Endothelial cell (in vitro differentiated cells): ENCODE measurements at places on chromosomes 13 and 19. TPM values are rescaled to one million over a fixed set of nuclear protein-coding genes. Genes with fewer than 3 reads are reported as not detected.

IZUMO2 gene
- not detected for total RNA-seq

KLK1 gene
- 2.7 TPM for total RNA-seq

DNA sequence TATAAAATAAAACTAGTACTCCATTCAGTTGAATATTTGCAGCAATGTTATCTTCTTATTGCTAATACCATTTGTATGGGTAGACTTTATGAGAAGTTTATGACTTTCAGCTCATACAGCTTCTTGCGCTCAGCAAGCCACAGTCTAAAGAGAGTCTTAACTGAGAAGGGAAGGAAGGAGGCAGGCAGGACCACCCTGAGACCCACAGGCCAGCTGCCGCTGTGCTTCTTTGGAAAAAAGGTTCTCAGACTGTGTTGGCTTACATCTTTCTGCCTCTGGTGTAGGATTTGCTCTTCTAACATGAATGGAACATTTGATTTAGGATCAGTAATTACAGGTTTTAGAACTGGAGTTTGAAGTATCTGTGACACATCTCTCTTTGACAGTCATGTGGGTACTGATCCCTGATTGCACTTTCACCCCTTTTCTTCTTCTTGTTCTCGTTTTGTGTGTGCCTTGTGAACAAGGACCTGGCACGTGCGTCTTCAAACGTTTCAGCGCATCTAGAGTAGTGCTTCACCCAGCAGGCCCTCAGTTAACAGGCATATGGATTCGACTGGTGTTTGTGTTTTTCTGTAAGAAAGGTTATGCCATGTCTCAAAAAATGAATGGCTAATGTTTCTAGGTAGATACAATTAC is 7.1 kb upstream of the GPR18 start:
- no peak for DNase-seq

GRCh38 chr13:30413842-30414241 is 8.5 kb upstream of the UBE2L5 start:
- no peak for DNase-seq

GRCh38 chr13:114077933-114078325 is 54.5 kb downstream of the RASA3 start:
- peak; percentile 31 for DNase-seq

- no peak for DNase-seq
These were observed 348.1 kb upstream of the MIR17HG start for GRCh38 chr13:90999401-90999800.

GRCh38 chr19:53193535-53194222 is 521 bp upstream of the ZNF665 start:
- DNase-seq: no peak

- peak; percentile 10 for DNase-seq
These were observed 16.3 kb upstream of the TCF3 start for GRCh38 chr19:1668486-1669270.

DNA sequence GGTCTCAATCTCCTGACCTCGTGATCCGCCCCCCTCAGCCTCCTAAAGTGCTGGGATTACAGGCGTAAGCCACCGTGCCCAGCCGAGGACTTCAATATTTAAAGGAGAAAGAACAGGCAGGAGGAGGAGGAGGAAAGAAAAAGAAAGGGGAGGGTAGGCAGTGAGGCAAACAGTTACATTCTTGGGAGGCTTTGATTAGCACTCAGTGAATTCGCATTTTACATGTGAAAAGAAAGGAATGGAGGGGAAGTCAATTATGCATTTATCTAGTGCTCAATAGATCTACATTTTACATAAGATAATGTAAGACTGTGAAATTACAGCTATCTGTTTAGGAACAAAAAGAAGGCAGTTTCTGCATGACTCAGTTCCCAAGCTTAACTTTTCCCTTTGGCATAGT is 30.9 kb upstream of the CXCL17 start:
- DNase-seq: no peak

DNA sequence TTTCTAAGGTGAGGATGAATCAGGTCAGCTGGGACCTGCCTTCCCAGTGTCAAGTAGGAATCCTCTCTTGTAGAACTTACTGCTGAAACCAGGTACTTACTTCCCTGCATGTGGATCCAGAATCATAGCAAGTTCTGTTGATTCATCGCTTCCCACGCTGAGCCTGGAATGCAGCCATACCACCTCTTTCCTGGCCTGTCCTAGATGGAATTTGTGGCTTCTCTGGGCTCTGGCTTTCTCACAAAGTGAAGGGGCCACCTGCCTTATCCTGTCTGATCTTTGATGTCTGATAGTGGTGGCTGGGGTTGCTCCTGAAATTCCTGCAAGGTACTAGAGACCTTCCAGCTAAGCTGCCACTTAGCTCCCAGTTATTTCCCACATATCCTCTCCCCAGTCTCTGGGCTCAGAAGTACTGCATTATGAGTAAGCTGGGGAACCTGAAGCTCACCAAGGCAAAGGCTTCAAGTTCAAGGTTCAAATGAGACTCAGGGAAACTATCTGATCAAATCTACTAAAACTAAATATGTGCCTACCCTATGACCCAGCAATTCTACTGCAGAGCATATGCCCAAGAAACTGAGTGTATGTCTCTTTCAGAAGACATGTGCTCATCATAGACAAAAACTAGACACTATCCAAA is 103.5 kb downstream of the SUCLA2 start:
- no peak for DNase-seq
